Brain microvascular endothelial cell (primary cell): ENCODE measurements at places on chromosomes 1 and 21.
A peak's percentile ranks its signal among the peaks of the same experiment; 100 is the strongest.

GRCh38 chr1:165375623-165376022, 19.1 kb upstream of the LMX1A start:
- DNase-seq, result no peak

DNA sequence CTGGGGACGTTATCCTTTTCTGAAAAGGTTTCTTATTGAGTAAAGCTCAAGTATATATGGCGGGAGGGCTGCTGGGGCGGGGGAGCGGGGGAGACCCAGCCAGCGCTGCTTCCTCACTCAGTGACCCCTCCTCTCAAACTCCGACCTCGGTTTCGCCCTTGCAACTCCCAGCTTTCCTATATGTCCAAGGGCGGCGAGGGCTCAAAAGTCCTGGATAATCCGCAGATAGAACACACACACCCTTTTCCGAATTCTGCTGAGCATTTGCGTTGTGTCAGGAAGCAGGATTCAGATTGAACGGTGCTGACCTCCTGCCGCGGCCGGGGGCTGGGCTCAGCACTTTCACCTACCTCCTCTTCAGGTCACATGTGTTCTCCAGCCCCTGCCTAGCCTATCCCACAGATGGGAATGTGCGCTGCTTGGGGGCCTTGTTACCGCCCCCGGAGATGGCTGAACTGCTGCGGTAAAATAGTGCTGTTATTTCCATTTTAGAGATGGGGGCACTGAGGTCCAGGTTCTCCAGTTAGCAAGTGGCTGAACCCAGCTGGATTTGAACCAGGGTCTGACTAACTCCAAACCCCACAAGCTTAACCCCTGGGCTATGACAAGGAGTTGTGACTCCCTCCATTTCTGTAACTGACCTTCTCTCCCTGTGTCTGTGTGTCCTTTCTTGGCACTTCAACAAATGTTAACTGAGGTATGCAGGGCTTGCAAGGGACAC, 795 bp upstream of the AHDC1 start:
- no peak for DNase-seq

DNA sequence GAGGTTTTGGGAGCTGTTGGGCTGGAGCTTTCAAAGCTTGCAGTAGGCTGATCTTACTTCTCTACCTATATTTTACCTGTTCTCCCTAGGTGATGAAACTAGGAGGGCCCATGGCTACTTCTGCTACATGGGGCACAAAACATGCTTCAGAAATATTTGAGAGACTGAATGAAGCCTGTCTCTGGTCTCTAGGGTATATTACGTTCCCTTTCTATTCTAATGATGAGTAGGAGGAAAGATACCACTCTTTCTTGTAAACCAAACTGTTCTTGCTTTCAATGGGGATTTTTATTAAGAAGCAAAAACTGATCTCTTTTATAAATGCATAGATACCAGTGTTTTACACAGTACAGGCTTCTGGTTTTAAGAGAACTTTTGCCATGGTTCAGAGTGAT, 103.1 kb downstream of the GALNT2 start:
- no peak for DNase-seq

- DNase-seq, result peak; percentile 34
These were observed 3.8 kb upstream of the RGSL1 start for GRCh38 chr1:182446033-182446669.

- DNase-seq, result no peak
These were observed 200.4 kb upstream of the ESRRG start for GRCh38 chr1:216923601-216924000.

DNA sequence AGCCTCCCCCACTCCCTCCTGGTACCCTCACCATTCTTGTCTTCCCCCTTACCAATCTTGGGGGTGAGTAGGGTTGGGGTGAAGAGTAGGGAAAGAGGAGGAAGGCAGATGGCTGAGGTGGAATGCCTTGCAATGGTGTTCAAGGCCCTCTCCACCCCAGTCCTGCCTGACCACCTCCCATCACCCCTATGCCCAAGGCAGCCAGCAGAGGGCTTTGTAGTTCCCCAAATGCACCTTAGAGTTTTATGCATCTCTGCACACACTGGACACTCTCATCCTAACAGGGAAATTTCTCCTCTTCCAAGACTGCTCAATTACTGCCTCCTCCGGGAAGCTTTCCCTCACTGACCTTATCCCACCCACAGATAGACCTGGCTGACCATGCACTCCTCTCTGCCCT, 15.4 kb downstream of the KIF17 start:
- DNase-seq, result no peak

DNA sequence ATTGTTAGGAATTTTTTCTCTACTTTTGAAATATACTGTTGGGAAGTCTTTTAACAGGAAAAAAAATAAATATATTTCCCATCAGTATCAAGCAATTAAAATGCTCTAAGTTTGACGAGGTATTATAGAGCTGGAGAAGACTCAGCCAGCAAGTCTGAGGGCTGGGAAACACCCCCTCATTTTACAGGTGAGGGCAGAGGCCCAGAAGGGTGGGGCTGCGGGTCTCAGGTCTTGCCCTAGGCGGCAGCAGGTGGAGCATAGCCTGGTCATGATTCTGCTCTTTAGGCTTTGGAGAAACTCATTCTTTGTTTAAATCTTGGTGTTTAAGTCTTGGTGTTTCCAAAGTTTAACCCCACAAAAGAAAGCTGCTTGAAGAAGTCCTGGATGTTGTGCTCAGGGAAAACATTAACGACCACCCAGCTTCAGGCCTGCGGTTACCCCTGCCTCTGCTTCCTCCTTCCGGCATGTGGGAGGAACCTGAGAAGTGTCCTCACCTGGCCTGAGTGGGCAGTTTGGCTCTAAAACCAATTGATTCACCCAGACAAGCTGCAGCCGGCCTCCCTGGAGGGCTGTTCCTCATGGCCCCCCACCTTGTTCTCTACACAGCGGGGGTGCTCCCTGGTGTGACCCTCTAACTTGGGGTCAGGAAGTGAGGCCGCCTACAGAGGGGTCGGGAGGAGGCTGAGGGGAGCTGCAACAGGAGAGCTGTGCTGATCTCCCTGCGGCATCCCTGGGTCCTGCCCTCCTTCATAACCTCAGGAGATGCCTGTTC, 41.7 kb downstream of the OLFML2B start:
- DNase-seq, result no peak

DNA sequence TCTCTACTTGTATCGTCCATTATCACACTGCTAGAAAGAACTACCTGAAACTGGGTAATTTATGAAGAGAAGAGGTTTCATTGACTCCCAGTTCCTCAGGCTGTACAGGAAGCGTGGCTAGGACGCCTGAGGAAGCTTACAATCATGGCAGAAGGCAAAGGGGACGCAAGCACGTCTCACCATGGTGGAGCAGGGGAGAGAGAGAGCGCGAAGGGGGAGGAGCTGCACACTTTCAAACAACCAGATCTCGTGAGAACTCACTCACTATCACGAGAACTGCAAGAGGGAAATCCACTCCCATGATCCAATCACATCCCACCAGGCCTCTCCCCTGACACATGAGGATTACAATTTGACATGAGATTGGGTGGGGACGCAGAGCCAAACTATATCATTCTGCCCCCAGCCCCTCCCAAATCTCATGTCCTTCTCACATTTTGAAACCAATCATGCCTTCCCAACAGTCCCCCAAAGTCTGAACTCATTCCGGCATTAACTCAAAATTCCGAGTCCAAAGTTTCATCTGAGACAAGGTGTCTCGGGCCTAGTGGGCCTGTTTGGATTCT, 8.0 kb downstream of the MMEL1 start:
- DNase-seq, result no peak

DNA sequence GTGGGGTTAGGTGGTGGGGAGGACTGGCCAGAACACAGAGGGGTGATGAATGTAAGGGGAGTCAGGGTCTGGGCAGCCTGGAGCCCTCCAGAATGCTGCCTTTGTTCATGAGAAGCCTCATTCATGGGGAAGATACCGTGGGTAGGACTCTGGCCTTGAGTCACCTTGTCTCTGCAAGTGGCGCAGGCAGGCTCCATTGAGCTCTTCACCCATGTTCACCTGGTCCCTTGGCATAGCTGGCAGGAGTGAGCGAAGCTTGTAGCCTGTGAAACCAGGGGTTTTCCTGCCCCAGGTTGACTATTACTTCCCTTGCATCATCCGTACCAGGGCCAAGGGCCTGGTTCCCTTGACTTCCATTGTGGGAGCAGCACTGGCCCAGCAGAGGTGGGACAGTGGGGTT, 25.8 kb downstream of the SOX13 start:
- DNase-seq, result no peak

GRCh38 chr1:204818998-204819397, 51.7 kb upstream of the NFASC start:
- no peak for DNase-seq

- no peak for DNase-seq
These were observed 7.6 kb downstream of the DR1 start for GRCh38 chr1:93353286-93353685.

DNA sequence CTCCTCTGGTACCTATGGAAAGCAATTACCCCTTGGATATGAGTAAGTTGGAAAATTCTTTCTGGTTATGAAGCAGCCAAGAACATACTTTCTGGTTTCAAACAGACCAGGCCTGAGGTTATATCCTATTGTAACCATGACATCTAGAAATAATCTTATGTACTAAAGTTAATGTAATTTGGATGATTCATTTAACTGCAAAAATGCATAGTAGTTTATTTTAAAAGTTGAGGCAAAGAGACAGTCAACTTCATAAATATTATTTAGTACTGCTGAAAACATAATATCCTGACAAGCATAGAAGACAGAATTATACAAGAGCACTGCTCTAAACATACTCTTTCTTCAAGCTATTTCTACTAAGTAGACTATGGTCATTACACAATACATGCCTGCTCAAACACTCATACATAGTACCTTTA, 25.5 kb downstream of the ODF2L start:
- DNase-seq, result no peak

GRCh38 chr1:64518692-64519481, 49.0 kb downstream of the CACHD1 start:
- DNase-seq, result no peak

DNA sequence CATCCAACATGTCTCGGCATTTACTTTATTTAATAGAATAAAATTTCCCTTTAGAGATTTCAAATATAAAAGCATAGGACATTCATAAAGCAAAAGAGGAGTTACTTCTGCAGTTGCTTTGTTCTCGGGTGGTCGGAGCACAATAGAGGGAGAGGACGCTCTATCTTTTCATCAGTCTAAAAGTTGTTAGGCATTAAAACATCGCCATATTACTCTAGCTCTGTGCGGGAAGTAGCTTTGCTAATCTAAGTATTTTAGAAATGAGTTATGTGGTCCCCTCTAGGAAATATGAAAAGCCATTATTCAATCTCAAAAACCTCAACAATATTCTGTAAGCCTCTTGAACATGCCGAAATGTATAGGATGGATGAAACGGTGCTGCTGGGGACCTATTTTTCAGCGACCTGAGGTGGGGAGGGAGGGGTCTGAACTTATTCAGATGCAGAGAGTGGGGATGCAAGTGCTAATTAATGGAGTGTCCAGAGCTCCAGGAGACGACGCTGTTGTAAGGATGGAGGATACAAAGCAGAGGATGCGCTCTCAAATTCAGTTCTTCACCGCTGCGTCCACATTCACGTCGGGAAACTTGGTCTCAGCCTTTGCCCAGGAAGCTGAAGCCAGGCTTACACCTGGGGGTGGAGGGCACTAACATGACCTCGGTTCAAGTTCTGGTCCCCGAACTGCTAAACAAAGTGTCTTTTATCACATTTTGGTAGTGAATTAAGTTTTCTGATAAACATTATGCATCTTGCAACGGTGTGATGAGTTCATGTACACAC, 6.3 kb downstream of the CDKN2C start:
- no peak for DNase-seq

DNA sequence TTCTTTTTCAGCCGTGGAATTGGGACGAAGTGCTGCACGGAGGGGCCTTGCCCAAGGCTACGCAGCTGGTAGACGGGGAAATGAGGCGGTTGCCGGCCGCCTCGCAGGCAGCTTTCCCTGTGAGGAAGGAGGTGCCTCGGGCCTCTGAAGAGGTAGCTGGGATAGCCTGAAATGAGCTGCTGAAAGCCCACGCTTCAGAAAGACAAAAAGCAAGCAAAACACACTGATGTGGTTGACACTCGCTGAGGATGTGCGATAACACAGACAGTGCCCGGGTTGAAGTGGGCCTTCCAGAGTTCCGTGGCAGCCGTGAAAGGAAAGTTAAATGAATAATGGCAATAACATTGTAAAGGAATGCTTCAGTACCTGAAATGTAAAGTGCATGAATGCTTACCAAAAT, 47.2 kb downstream of the S1PR1 start:
- DNase-seq, result no peak

- DNase-seq, result no peak
These were observed 6.6 kb downstream of the UBL4B start for GRCh38 chr1:110118636-110119396.

- DNase-seq, result no peak
These were observed 332.4 kb upstream of the ZP4 start for GRCh38 chr1:238223076-238223640.

DNA sequence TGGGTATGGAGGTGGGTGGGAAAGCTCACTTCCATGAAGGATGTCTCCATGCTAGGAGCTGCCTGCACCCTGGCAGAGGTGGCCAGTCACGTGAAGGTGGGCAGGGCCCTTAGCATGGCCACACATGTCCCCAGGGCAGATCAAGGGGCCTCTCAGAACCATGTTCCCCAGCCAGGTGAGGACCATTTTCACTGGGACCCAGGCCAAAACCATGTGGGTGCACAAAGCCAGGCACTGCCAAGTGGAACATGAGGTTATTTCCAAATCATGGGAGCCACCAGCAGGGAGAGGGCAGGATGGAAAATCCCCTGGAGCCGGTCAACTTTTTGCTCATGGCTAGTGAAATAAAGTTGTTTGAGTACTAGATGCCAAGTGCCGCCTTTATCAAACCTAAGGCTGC, 9.7 kb downstream of the ZNF692 start:
- no peak for DNase-seq

DNA sequence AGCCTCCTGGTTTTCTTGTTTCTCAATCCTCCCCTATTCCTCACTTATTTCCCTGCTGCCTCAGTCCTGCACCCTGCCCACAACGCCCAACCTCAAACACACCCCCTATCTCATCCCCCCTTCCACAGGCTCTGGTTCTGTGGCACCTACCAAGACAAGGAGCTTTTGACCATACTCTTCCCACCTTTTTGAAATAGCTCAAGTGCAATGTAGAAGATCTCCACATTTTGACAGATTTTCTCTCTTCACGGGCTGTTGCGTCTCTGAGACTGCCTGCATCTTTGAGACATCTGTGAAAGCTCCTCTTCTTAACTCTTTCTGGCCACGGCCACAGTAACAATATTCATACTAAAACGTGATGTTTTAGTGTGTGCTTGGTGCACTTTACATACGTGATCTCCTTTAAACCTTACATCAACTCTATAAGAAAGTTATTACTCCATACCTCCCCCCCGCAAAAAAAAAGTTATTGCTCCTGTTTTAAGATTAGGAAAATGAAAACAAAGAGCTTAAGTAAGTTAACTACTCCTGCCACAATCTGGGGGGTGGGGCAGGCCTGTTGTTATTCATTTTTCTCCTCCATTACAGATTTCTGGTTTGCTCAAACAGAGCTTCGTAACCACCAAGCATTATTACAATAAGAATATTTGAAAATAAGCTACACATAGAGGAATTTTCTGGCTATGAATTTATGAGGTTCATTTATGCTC, 1.8 kb upstream of the SERBP1 start:
- no peak for DNase-seq

- no peak for DNase-seq
These were observed 28.7 kb upstream of the HMGN1 start for GRCh38 chr21:39377444-39378050.

- peak; percentile 80 for DNase-seq
These were observed 51.7 kb upstream of the ACADM start for GRCh38 chr1:75672528-75673393.
